ENCODE measurements at places on chromosomes 16 and 17. TPM values are rescaled to one million over a fixed set of nuclear protein-coding genes. Genes with fewer than 3 reads are reported as not detected.

DNA sequence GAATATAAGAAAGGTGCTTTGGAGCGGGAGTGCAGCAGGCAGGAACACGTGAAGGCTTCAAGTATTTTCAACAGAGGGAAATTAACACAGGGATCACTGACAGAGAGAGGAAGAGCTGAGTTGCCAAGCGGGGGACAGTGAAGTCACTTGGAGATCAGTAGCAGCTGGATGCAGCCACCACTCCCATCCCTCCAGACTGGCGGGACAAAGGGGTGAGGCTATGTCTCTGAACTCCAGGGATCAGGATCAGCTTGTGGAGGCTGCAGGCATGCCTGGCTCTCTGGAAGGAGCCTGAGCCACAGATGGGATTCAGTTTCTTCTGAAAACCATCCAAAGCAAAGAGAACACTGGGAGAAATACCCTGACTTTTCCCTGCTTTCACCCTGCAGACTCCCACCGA, 113.7 kb upstream of the IRX3 start:
- no peak for DNase-seq

- no peak for DNase-seq
Measured at GRCh38 chr17:14474591-14474990, 173.7 kb downstream of the HS3ST3B1 start.

- no peak for DNase-seq
Measured at GRCh38 chr16:2086812-2087747, 39.3 kb downstream of the TSC2 start.

GRCh38 chr16:66516509-66516807, 33.5 kb downstream of the TK2 start:
- no peak for DNase-seq

DNA sequence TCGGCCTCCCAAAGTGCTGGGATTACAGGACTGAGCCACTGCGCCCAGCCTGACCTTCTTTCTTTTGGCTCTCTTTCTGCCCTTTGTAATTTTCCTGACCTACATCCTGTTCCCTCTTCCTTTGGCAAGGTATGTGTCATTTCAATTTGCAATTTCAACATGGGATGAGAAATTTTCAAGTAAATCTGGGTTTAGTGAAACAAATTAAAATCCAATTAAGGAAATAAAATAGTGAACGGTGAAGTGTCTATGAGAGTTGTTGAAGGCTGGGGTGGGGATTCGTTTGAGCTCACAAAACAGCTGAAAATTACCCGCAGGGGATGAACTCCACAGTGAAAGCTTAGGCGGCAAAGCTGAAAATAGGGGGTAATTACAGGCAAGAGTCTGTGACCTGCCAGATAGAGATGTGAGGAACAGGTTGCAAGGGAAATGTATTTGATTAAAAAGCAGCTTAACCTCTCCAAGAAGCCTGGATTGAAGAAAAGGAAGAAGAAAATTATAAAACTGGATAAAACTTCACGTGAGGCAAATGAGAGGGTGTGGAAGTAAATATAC, 277.7 kb downstream of the UTP18 start:
- DNase-seq, result no peak

DNA sequence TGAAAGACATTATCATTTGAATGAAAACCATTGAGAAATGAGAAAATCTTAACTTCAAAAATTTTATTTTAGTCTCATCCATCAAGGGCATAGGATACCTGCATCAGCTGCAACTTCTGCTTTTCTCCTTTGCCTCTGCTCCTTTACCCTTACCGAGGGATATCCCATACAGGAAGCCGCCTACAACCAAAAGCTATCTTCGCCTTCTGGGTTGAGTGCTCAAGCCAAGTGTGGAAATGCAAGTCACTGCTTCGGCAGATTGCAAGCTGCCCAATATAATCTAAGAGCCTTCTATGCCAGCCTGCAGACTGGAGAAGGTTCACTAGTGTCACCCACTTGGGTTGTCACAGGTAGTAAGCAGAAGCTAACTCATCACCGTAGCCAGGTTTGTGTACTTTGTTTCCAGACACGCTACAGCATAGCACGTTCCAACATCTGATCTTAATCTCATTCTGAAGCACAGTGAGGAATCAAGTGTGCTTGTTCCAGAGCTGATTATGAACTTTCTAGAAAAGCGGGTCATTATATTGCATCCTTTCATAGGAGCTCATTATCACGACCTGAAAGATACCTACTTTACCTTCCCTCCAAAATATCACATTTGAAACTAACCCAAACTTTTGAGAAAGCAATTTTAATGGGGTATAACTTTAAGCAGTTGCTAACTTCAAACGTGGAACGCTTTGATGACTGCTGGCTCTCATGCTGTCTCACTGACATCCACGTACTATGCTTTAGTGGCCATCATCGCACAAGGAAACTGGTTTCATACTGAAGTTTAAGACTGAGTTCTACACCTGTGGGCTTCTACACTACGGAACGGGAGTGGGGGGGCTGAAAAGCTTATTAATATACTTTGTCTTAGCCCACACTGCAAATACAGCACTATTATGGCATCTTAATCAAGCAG, 8.0 kb upstream of the UNK start:
- DNase-seq, result peak; percentile 30

- no peak for DNase-seq
Measured at GRCh38 chr17:65774787-65775186, 213.3 kb upstream of the AXIN2 start.

Gene TPSD1
- 4.1 TPM for total RNA-seq
